Left forelimb (tissue), 1 donor: ENCODE measurements at places on chromosomes 2 and 18.
A peak's percentile ranks its signal among the peaks of the same experiment; 100 is the strongest.

- DNase-seq: no peak
Observed at GRCh38 chr2:233065954-233066470, 5.9 kb downstream of the INPP5D start.

DNA sequence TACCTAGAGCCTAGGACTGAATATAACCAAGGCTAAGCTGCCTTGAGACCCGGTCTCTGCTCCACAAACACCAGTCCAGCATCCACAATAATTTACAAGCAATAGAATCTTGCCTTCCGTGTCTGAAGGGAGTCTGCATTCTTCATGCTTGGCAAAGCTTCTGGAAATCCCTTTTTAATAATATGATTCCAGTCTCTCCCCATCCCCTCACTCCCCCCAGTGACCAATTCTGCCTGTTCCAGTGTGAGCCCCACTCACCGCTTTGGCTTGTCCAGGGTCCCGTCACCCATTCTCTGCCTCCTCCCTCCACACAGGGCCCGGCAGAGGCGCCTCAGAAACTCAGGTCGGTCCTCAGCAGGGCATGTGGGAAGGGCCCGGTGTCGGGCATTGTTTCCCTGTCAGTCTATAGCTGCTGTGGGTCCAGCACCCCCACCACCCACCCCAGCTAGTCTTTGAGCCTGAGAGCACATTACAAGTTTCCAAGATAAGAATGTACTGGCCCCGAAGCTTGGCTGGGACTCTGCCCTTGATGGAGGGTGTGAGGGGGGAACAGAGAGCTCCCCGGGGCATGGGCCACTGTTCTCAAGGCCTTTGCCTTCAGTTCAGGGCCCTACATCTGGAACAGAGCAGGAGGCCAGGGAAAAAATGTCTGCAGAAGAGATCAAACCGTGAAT lies 129.7 kb upstream of the MYCN start:
- DNase-seq: no peak

GRCh38 chr2:169119851-169120250 lies 50.5 kb downstream of the DHRS9 start:
- DNase-seq: no peak

- DNase-seq: no peak
Observed at GRCh38 chr18:382423-382984, 114.7 kb upstream of the THOC1 start.

DNA sequence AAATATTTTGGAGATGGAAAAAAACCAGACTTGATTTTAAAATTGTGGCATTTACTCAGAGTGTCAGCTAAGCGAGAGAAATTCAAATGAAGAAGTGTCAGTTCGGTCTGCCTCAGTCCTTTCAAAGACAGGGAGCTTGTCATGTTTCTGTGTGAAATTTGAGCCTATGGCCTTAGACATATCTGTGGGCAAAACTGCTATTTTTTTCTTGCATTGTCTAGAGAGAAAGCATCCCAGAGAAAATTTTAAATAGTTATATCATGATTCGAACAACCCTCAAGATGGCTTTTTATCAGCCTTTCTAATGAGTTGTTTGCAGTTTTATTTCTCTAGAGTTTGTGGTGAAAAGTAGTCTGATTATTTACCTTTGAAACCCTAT lies 50.2 kb upstream of the KCNE4 start:
- no peak for DNase-seq

DNA sequence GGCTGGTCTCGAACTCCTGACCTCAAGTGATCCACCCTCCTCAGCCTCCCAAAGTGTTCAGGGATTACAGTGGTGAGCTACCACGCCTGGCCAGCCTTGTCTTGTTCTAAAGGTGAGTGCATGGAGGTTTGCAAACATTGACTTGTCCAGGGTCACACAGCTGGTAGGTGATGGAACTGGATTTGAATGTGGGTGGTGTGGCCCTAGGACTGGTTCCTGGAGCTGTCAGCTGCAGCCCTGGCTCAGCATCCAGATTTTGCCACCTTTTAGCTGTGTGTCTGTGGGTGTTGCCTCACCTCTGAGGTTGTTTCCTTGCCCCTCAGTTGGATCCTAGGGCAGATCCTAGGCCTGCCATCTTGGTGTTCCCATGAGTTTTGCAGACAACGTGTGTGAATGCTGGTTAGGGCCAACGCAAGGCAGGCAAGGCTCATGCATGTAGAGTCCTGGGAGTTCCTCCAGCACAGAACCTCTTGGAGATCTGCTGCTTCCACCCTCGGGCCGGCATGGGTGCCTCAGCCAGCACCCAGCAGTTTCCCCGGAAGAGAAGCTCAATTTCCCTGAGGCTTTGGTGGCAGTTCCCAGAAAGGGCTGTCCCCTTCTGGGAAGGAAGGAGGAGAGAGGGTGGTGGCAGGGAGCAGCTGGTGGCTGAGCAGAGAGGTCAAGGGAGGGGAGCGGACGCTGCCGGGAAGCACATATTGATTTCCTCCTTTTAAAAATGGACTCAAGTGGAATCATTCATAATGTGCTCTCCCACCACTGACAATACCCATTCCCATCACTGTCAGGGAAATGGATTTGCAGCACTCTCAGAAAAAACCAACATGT lies 127.6 kb upstream of the HS6ST1 start:
- DNase-seq: peak; percentile 63

- no peak for DNase-seq
Observed at GRCh38 chr18:2719040-2719439, 63.5 kb downstream of the SMCHD1 start.

DNA sequence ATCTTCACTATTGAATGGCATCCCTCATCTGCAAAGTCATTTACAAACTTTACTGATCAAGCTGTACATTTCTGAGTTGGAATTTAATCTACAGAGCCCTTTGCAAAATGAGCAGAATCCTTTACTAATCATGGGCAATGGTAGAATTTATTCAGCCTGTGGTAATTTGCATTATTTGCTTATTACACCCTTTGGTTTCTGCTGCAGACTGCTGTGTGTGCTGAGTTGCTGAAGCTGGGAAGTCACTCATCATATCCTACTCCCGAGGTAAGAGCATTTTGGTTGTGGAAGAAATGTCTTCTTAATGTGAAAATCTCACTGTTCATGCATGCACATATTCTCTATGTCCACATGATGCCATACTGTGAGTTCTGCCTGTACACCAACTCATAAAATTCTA lies 357.4 kb upstream of the SLC39A10 start:
- DNase-seq: no peak

GRCh38 chr18:5630057-5630899 lies 86.5 kb upstream of the EPB41L3 start:
- peak; percentile 81 for DNase-seq

DNA sequence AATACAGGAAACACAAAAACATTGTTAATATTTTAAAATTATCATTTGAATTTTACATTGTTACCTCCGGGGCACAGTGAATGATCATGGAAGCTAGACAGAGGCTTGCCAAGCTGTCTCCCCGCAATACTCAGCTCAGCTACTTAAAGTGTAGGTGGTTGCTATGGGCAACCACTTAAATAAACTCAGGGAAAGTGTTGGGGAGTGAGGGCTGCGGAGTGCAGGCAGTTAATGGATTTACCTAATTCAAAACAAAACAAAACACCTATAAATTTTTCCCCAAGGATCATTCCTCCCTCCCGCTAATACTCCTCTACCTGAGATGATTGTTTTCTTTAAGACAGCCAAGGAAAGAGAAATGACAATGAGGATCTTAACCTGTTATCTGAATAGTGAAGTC lies 349.5 kb downstream of the TGIF1 start:
- DNase-seq: no peak

- no peak for DNase-seq
Observed at GRCh38 chr18:50360611-50361010, 14.2 kb upstream of the SKA1 start.

GRCh38 chr2:172977270-172978062 lies 98.2 kb upstream of the MAP3K20 start:
- DNase-seq: no peak

GRCh38 chr2:38146907-38147307 lies 71.0 kb upstream of the CYP1B1 start:
- DNase-seq: no peak

DNA sequence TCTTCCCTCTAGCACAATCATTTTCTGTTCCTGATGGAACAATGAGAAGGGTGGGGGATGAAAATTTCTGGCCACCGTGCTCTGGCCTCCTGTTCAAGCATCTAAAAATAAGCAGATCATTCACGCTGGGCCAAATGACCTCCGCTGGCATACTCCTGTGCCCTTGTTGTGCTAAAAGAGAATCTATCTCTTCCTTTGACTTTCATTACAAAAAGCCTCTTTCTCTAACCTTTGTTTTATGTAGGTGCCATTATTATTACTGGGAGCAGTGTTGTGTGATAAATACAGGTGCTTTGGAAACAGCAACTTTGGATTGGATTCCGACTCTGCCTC lies 44.6 kb upstream of the B3GNT2 start:
- DNase-seq: no peak

- DNase-seq: peak; percentile 75
Observed at GRCh38 chr2:224909885-224910573, 132.2 kb downstream of the DOCK10 start.

DNA sequence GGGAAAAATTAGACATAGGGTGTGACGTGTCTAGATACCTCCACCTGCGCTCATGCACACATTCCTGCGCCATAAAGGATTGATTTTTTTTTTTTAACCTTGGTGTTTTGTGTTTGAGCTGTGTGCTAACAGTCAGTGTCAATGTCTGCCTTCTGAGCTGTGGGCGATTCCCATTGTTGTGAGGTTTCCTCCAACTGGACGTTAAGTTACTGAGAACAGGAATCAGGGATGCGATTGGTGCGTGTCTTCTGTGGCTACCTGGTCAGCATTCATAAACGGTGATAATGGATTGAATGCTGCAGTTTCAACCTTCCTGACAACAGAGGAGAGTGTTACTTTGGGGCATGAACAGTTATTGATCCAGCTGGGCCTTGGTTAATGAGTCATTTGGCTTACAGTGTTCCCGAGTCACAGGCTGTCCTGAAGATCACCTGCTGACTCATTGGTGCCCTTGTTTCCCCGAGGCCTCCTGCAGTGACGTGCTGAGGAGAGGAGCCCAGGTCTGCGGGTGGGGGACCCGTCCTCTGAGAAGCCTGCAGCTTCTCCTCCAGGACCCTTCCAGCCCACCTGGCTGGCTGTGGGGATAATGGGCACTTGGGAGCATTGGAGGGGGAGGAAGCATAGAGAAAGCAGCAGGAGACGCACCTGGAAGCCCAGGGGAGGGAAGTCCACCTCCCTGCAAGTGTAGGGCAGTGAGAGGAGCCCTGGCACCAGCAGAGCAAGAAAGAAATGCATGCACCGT lies 25.8 kb upstream of the CABYR start:
- no peak for DNase-seq

GRCh38 chr18:24397694-24398368 lies at the start of gene OSBPL1A:
OSBPL1A (minus strand) TSS chr18:24397824; CDS start chr18:24377533, 20,291 bp downstream.
- DNase-seq: peak; percentile 97

DNA sequence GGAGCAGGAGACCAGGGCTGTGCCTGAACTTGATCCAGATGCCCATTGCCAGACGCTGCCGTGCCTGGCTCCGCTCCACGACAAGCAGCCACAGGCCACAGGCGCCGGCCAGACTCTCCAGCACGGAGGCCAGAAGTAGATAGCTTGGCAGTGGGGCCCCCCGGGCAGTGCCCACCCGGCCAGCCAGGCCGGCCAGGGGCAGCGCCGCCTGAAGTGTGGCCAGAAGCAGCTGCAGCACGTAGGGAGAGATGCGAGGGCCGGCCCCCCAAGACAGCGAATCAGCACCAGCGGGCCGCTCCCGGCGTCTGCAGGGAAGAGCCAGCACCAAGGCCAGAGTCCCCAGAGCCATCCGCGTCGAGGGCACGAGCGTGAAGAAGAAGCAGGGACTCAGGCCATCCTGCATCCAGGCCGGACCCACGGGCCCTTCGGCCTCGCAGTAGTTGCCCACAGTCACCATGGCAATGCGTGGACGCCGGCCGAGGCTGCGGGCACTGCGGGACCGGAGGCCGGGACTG lies 484 bp downstream of the ABCB6 start:
- DNase-seq: no peak

DNA sequence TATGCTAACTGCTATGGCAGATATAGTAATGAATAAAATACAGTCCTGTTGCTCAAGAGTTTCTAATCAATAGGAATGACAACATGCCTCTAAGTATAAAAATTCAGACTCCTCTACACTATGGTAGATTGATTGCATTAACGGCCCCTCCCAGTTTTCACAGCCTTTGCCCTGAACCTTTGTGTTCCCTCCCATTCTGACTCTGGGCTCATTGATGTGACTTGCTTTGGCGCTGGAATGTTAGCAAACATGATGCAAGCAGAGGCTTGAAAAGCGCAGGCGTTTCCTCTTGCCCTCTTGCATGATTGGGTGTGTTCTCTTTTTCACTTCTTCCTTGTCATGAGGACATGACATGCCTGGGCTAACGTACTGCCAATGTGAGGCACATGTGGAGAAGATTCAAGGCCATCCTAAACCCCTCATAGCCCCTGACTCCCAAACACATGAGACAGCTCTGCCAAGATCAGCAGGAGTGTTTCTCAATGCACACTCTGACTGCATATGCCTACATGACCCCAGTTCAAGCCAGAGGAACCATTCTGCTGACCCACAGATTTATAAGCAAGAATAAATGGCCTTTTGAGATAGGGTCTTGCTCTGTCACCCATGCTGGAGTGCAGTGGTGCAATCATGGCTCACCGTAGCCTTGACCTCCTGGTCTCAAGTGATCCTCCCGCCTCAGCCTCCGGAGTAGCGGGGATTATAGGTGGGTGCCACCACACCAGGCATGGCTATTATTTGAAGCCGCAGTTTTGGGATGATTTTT lies 49.7 kb upstream of the CD28 start:
- no peak for DNase-seq

DNA sequence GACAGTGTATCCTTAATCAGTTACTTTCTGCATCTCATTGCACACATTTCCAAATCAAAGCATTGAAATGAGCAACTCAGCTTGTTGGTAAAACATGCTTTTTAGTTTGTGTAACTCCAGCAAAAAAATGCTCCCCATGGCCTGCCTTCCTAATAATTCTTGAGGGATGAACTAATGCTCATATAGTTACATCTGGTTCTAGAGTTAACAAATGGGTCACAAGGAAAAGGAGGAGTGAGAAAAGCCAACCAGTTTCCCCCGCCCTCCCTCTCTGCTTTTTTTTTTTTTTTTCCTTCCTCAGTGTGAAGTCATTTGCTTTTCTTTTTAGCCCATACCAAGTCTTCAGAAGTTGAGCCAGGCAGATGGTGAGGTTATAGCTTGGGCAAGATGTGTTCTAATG lies 231.7 kb downstream of the MTX2 start:
- DNase-seq: no peak

GRCh38 chr18:36094431-36094830 lies 27.1 kb upstream of the RPRD1A start:
- no peak for DNase-seq

DNA sequence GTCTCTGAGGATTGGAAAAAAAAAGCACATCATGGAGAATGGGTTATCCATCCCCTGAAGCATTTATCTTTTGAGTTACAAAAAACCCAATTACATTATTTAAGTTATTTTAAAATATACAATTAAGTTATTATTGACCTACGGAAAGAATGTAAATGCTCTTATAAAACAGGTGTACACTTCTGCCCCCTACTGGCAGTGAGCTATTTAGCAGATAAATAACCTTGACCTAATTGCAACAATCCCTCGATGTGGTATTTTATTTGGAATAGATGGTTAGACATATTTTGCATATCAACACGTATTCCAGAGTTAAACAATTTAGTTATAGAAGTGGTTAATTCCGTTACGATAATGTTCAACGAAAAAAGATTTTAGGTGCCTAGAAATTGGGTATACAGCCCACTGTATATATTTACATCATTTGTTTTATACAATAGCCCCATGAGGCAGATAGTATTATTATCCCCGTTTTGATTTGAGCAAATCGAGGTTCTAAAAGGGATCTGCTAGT lies 9.1 kb upstream of the DAW1 start:
- DNase-seq: no peak

- no peak for DNase-seq
Observed at GRCh38 chr18:79974025-79974654, 9.7 kb downstream of the HSBP1L1 start.

GRCh38 chr2:200861617-200862155 lies 2.8 kb downstream of the CLK1 start:
- no peak for DNase-seq
